ENCODE measurements at places on chromosomes 7 and 10. TPM values are rescaled to one million over a fixed set of nuclear protein-coding genes. Genes with fewer than 3 reads are reported as not detected.

SPDYE6 gene
- total RNA-seq = not detected

MNX1 gene
- 5.6 TPM for total RNA-seq

PHTF2 gene
- total RNA-seq = 14.6 TPM

KLHDC10 gene
- 13.9 TPM for total RNA-seq

ARHGAP22 gene
- 3.7 TPM for total RNA-seq

SYNPO2L gene
- not detected for total RNA-seq

Data from A549 treated with CORT108297 at 1 μM for 4 hours (cell line).